ENCODE measurements at places on chromosomes 2 and 18.
A peak's percentile ranks its signal among the peaks of the same experiment; 100 is the strongest.

- no peak for DNase-seq
Observed at GRCh38 chr2:237156857-237157779, 71.4 kb downstream of the COPS8 start.

DNA sequence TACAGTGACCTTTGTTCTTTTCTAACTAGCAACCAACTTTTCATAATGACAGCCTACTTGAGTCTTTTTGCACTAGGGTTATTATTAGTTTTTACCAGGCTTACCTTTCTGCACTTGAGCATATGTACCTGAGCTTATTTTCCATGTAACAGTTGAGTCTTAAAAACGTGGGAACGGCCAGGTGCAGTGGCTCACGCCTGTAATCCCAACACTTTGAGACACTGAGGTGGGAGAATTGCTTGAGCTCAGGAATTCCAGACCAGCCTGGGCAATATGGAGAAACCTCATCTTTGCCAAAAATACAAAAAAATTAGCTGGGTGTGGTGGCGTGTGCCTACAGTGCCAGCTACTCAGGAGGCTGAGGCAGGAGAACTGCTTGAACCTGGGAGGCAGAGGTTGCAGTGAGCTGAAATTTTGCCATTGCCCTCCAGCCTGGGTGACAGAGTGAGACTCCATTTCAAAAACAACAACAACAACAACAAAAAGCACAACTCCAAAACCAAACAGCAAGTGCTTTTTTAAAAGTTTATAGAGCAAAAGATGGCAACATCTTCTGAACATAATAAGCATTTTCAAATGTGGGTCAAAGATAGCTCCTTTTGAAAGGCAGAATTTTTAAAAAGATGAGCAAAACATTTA is 57.1 kb upstream of the CD28 start:
- DNase-seq = no peak

- DNase-seq = no peak
Observed at GRCh38 chr2:19653509-19653908, 248.3 kb downstream of the TTC32 start.

GRCh38 chr2:176085861-176086771 is 2.4 kb upstream of the EVX2 start:
- no peak for DNase-seq

DNA sequence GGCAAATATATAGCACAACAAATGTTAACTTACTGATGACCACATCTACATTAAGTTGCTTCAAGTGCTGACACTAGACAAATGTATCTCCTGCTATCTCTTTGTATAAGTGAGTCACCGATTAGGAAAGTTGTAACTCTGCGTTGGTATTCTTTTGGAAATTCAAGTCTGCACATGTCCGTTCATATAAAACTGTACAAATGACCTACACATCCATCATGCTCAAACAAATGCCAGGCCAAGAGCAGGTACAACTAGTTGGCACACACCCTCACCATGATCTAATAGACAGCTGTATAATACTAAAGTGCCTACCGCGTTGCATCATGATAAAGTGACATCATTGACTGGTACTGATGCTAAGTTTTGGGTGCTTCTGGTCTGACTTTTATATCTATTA is 141.1 kb downstream of the RBMS1 start:
- no peak for DNase-seq

GRCh38 chr2:71950256-71951082 is 197.2 kb downstream of the CYP26B1 start:
- DNase-seq = peak; percentile 65

- DNase-seq = no peak
Observed at GRCh38 chr2:138726681-138727080, 53.5 kb downstream of the NXPH2 start.

GRCh38 chr2:153808679-153809078 is 63.0 kb upstream of the GALNT13 start:
- DNase-seq = no peak

GRCh38 chr18:59502274-59503175 is 143.5 kb upstream of the LMAN1 start:
- DNase-seq = no peak

DNA sequence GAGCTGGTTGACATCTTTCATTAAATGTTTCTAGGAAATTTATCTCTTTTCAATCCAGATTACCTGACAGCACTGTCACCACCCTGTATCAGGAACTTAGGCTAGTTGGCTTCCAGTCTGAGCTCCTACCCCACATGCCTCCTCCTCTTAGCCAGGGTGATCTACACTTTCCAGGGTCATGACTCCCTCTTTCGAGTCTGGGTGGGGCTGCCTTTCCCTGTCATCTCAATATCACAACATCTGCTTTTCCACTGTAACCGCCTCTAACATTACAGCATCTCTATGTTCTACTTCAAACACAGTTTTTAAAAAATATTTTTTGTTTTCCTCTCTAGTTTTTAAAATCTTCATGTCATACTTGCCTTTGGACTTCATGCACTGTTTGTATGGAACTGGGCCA is 129.2 kb downstream of the RBMS1 start:
- DNase-seq = no peak

Measured in AML-193 (cell line).